Activated CD4-positive, alpha-beta memory T cell treated with anti-CD3 and anti-CD28 coated beads, Interleukin-2, amount 10 ng/mL, durations not matched to agents 7 days and 5 days (primary cell): ENCODE measurements at places on chromosomes 1 and 21. TPM values are rescaled to one million over a fixed set of nuclear protein-coding genes. Genes with fewer than 3 reads are reported as not detected.
A peak's percentile ranks its signal among the peaks of the same experiment; 100 is the strongest.

CCT3 gene
- 181 TPM for total RNA-seq

- DNase-seq = no peak
These were observed 45.8 kb downstream of the RNF115 start for GRCh38 chr1:145778146-145778540.

DNA sequence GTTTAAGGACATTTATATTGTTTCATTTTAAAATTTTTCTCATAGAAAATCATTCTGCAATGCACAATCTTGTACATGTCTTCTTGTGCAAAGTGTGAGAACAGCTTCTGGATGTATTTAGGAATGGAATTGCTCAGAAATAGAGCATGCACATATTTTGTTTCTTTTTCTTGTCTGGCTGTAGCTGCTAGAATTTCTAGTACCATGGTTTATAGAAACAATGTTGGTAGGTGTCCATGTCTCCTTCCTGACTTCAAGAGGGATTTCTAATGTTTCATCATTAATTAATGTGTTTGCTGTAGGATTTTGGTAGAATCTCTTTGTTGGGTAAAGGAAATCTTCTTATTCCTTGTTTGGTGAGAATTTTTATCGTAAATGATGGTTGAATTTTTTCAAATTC is 99.0 kb downstream of the RYR2 start:
- DNase-seq = no peak

- DNase-seq = peak; percentile 57
These were observed 639 bp upstream of the DNAJB4 start for GRCh38 chr1:78003882-78004718.

DNA sequence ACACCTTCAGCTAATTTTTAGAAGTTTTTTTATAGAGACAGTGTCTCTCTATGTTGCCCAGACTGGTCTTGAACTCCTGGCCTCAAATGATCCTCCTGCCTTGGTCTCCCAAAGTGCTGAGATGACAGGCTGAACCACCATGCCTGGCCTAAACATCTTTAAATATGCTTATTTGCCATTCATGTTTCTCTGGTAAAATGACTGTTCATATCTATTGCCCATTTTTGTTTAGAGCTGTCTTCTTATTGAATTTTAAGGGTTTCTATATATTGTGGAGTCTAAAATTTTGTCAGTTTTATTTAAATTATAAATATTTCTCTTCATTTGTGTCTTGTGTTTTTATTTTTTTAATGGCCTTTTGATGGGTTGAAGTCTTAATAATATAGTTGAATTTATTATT is 3.0 kb upstream of the PM20D1 start:
- DNase-seq = no peak

PDC gene
- total RNA-seq = not detected

- DNase-seq = no peak
These were observed 39.7 kb upstream of the KCNA3 start for GRCh38 chr1:110714374-110714995.

ETV3L gene
- not detected for total RNA-seq

- peak; percentile 70 for DNase-seq
These were observed 40.6 kb downstream of the MAPKAPK2 start for GRCh38 chr1:206725109-206725963.

ITLN2 gene
- total RNA-seq = not detected

GRCh38 chr1:51535006-51535592 is 16.0 kb upstream of the EPS15 start:
- peak; percentile 49 for DNase-seq

CFAP45 gene
- total RNA-seq = 1.0 TPM

GRCh38 chr1:171935664-171936063 is 94.4 kb downstream of the DNM3 start:
- DNase-seq = no peak

- no peak for DNase-seq
These were observed 64.2 kb downstream of the MEF2D start for GRCh38 chr1:156436141-156437036.

DNA sequence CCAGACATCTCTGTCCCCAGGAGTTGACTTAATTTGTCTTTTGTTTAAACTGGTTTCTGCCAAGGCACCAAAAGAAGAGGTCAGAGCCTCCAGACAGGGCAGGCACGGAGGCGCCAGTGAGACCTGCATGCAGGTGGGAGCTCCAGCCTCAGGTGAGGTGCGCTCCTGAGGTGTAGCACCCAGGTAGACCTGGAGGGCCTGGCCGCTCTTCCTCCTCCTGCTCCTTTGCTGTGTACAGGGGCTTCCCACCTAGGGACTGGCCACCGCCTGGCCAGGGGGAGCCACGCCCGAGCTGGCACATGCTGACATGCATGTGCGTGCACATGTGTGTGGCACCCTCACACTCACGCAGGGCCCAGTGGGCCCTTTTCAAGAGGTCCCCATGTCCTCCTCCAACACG is 158.7 kb downstream of the PEX14 start:
- DNase-seq = no peak

RIMS3 gene
- total RNA-seq = 6.1 TPM

DNA sequence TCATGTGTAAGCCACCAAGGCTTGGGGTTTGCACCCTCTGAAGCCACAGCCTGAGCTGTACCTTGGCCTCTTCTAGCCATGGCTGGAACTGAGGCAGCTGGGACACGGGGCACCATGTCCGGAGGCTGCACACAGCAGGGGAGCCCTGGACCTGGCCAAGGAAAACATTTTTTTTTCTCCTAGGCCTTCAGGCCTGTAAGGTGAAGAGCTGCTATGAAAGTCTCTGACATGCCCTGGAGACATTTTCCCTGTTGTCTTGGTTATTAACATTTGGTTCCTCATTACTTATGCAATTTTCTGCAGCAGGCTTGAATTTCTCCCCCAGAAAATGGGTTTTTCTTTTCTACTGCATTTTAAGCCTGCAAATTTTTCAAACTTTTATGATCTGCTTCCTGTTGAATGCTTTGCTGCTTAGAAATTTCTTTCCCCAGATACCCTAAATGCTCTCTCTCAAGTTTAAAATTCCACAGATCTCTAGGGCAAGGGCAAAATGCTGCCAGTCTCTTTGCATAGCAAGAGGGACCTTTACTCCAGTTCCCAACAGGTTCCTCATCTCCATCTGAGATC is 295.8 kb downstream of the LTN1 start:
- DNase-seq = no peak

DNA sequence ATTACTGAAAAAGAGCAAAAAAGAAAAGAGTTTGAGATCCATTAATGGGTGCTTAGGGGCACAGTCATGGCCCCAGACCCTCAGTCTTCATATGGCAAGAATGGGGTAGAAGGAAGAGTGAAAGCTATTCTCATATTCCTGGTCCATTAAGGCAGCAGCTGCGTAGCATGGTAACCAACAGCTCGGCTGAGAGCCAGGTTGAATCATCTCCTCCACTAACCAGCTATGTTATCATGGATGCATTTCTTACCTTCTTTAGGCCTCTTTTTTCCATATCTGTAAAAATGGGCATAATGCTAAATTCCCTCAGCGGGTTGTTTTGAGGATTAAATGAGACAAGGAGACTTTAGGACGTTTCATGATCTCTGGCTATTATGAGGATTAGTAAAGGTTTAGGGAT is 15.0 kb upstream of the SARS1 start:
- DNase-seq = no peak

DNA sequence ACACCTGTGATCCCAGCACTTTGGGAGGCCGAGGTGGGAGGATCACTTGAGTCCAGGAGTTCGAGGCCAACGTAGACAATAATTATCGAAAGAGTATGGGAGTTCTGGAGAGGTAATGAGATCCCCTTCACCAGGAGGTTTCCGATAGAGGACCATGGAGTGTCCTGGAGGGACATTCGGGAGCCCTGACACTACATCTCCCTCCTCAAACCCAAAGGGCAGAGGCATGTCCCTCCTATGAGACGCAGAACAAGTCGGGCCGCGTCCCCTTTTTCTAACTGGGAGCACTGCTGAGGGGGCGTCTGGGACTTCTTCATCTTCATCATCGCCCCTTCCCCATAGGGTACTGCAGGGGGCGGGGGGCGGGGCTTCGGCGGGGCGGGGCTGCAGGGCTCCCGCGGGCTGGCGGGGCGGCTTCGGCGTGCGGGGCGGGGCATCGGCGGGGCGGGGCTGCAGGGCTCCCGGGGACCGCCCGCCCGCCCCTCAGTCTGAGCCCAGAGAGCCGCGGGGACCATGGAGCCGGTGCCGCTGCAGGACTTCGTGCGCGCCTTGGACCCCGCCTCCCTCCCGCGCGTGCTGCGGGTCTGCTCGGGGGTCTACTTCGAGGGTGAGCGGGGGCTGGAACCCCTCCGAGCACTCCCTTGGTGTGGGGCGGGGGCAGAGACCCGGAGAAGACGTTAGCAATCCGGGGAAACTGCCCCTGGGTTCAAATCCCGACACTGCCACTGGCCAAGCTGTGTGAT is at the start of gene THEMIS2:
TSS of gene THEMIS2 (plus strand) at position 486 of the 743 bp plus-strand sequence. CDS start at position 514, 28 bp downstream.
- peak; percentile 80 for DNase-seq

- no peak for DNase-seq
These were observed 18.4 kb downstream of the SETD4 start for GRCh38 chr21:36041910-36042309.

GRCh38 chr1:25799352-25799934 is 550 bp upstream of the SELENON start:
- DNase-seq = no peak

CENPL gene
- total RNA-seq = 29.4 TPM

KRTAP19-3 gene
- total RNA-seq = not detected

OLFML3 gene
- total RNA-seq = 0.45 TPM

GRCh38 chr1:33836911-33837310 is 27.0 kb upstream of the HMGB4 start:
- no peak for DNase-seq

DNA sequence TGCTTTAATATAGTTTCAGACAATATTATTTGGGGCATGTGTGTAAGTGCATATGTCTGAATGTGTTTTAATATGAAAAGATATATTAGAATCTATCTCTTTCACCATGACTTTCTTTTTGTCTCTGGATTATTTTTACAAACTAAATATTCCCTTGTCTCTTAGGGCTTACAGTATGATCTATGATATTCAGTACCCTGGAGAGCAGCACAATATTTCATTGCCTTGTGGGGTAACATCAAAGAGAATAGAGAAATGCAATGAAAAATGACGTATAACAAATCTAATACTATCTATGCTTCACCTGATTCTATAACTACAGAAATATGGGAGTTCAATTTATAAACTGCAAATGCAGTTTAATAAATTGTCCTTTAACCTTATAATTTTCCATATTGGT is 2084.5 kb downstream of the MRPL39 start:
- no peak for DNase-seq

DNA sequence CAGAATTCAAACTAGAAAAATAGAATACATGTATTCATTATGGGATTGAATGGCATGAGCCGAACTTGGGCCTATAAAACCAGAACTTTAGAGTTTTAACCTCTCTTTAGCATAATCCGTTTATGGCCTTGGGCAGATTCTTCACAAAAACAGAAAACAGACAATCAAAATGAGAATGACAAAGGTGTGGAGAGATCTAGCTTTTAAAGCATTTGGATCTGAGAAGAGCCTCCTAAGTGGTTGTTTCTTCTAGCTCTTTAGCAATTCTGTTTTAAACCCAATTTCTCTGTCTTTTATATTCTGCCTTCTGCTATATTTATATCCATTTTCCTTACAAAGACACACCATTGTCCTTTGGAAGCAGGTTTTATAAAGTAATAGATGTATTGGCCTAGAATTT is 160.2 kb downstream of the RPS6KC1 start:
- no peak for DNase-seq

PFKFB2 gene
- 1.5 TPM for total RNA-seq

- DNase-seq = no peak
These were observed 906 bp upstream of the FBXO28 start for GRCh38 chr1:224113005-224113404.

DNA sequence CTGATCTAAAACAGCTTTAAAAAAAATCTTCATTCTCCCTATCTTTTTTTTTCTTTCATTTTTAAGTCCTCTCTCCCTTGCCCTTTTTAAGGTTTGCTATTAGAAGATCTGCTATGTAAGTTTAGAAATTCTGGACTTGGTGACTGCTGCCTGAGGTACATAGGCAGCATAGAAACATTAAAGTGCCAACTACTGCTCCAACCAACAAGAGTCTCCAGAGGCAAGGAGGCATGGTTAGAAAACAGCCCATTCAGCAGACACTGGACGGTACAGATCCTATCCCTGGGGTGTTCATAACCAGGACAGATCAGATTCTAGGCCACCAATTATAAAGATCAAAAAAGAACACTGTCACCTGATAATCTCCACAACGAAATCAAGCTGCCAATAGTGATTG is 36.6 kb downstream of the GPR3 start:
- DNase-seq = no peak

LACTBL1 gene
- not detected for total RNA-seq

DNA sequence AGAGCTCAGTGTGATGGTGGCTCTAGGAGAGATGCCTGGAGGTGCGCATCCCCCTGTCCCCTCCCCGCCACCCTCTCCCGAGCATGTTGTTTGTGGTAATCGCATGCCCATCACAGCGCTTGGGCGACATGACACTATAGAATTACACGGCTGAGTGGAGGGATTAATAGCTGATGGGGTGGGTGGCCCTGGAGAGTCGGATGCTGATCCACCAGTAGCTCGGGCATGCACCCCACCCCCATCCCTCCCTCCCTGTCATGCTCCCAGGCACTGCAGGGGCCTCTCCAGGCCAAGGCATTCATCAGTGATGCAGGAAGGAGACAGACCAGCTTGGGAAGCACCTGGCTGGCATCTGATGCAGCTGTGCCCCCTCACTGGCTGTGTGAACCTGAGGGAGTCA is 159.0 kb upstream of the IGSF21 start:
- no peak for DNase-seq

DNA sequence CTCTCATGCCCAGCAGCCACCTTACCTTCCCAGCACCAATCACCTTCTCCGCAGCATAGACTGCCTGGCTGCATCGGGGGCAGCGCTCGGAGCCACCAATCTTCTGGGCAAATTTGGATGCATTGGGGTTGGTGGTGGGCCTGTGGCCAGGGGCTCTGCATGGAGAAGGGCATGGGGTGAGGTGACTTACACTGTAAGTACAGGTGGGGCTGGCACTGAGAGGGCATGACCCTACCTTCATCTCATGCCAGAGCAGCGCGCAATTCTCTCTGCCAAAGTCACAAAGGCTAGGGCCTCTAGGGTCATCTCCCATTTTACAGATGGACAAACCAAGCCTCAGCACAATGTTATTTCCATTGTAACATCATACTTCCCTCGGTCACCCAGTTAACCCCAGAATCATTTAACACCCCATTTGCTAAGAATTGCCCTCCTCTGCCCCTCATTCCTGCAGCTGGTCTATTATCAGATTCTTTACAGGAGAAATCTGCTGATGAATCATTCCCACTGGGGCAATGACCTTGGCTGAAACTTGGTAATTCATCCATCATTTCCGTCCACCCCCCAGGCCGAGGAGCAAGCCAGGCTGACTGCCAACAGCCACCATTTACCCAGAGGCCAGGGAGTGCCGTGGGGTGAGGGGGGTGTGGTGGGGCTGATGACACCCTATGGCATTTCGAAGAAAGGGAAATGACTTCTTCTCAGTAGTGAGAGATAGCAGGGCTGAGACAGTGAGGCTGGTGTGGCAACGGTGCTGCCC is 17.9 kb downstream of the CSRP1 start:
- no peak for DNase-seq
